ENCODE measurements at places on chromosomes 7 and 10.

GRCh38 chr10:44974082-44974627 lies 4.5 kb downstream of the DEPP1 start:
- ATAC-seq, result no peak

DNA sequence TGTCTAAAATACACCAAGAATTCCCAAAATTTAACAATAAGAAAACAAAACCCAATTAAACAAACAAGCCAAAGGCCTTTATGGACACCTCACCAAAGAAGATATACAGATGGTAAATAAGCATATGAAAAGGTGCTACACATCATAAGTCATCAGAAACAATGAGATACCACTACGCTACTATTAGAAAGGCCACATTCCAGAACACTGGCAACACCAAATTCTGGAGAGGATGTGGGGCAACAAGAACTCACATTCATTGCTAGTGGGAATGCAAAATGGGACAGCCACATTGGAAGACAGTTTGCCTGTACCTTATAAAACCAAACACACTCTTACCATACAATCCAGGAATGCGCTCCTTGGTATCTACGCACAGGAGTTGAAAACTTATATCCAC lies 291.4 kb downstream of the TNS3 start:
- no peak for ATAC-seq

GRCh38 chr7:80945976-80946375 lies 27.1 kb upstream of the SEMA3C start:
- no peak for ATAC-seq

DNA sequence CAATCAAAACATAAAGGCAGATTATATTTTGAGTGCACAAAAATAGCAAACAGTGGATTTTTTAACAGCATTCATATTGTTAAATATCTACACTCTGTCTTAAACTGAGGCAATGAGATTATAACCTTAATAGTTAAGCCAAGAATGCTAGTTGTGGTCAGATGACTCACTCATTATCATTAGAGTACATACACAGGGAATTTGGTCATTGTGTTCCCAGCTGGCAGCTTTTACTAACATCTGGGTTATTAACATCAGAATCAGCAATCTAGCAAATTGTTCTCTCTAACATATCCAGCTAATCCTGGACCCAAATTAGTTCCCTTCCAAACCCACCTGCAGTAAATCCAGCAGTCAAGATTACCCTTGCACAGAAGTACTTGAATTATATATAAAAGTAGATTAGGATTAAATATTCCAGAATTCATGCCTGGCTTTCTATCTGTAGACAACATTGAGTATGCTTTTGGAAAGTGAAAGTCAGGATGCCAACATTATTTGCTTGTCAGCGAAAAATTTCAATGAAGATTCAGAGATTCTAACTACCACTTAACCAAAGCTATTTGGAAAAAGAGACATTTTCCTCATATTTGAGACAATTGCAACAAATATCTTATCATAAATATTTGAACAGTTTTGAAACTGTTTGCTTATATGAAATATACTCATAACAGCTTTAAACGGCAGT lies 1035.6 kb upstream of the PHF14 start:
- no peak for ATAC-seq

- no peak for ATAC-seq
Measured at GRCh38 chr10:84521013-84521412, 192.6 kb downstream of the CCSER2 start.

DNA sequence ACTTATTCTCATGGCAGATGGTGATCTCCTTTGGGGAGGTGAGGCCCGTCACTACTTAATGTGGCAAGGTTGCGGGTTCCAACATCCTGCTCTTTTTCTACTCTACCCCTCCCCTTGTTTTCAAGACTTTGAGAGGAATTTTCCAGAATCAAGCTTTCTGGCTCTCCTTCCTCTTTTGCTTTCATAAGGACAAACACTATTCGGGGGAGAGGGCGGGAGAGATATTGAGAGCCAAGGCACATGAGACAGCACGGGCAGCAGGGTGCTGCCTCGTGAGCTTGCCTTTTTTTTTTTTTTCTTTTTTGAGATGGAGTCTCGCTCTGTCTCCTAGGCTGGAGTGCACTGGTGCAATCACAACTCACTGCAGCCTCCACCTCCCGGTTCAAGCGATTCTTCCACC lies 6.9 kb upstream of the PFKFB3 start:
- no peak for ATAC-seq

DNA sequence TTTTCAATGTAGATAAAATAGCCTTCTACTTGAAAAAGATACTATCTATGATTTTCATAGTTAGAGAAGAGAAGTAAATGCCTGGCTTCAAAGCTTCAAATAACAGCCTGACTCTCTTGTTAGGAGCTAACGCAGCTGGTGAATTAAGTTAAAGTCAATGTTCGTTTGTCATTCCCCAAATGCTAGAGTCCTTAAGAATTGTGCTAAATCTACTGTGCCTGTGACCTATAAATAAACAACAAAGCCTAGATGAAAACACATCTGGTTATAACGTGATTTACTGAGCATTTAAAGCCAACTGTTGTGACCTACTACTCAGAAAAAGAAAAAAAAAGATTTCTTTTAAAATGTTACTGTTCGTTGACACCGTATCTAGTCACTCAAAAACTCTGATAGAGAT lies 134.7 kb downstream of the POLR1F start:
- ATAC-seq, result no peak

GRCh38 chr7:19327018-19327417 lies 181.8 kb upstream of the FERD3L start:
- ATAC-seq, result no peak

DNA sequence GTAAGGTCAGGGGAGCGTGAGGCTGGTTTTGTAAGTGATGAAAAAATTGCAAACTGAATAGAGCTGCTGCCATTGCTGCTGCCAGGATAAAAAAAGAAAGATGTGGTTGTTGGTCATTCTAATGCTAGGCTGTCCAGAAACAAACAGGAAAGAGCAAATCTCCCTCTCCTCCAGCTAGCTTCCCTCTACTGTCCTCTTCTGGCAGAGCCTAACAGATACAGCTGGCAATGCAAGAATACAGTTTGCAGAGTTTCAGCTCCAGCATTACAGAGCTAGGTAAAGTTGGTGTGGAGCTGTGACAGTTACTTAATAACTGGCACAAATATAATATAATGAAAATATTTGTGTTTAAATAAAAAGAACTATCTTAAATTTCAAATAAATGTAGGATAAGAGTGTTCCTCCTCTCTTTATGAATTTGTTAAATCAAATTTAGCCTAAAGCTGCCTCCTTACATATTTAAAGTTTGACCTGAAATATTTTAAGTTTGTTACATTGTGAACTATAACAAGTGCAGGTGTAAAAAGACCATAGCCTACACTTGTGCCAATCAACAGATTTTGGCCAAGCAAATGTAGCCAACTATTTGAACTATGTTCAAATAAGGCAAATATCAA lies 407.7 kb downstream of the SH2D4B start:
- no peak for ATAC-seq

- ATAC-seq, result no peak
Measured at GRCh38 chr7:155570171-155570958, 24.0 kb upstream of the CNPY1 start.

DNA sequence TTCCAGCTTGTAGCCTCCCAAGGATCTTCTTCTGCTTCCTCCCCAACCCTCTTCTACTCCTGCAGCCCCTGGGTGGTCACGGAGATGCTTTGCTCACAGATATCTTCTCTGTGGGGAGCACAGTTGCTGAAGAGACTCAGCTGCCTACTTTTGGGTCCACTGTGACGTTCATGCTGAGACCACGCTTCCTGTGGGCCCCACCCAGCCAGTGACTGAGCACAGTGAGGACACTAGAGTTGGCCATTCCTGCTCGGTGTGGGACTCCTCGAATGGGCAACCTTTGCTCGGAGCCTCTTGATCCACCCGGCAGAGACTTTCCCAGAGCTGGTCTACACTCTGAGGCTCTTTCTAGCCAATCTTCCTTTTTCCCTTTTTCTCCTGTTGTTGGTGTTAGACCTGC lies 73.9 kb downstream of the ADRA2A start:
- no peak for ATAC-seq

DNA sequence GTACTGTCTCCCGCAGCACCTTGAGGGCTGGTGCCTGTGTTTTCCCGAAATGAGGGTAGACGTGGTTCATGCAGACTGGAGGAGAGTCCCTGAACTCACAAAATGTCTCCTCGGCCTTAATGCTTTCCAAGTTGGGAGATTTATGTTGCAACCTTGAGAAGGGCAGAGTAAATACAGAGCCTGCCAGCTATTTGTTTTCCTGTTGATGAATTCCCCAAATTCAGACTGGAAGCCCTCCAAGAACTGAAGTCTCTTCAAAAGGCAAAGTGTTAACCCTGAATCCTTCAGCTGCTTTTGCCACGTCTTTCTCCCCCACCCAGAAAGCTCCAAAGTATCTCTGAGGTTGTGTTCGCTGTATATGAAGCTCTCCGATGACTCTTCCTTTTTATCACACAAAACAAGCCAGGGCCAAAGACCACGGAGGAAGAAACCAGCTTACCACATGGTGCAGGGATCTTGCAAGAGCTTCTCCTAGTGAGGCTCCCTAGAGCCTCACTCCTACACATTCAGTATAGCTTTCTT lies 254.7 kb upstream of the NFE2L3 start:
- no peak for ATAC-seq

- no peak for ATAC-seq
Measured at GRCh38 chr10:55653531-55653930, 707.5 kb downstream of the ZWINT start.

DNA sequence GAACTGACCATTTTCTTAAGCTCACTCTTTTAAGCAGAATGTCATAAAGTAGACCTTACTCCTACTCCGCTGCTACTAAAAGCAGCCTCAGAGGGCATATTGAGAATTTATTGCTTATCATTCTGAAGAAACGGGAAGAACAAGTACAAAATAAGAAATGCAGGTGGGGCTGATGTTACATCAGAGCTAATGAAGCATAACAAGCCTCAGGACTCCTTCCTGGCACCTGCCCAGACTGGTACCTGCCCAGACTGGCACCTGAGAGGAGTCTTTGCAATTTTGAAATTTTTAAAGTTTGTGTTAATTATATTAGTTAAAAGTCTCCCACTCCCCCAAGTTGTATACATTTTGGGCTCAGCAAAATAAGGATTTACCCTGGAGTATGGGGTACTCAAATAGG lies 162.4 kb downstream of the SEMA3E start:
- no peak for ATAC-seq

- no peak for ATAC-seq
Measured at GRCh38 chr7:21996641-21997040, 50.9 kb upstream of the CDCA7L start.

DNA sequence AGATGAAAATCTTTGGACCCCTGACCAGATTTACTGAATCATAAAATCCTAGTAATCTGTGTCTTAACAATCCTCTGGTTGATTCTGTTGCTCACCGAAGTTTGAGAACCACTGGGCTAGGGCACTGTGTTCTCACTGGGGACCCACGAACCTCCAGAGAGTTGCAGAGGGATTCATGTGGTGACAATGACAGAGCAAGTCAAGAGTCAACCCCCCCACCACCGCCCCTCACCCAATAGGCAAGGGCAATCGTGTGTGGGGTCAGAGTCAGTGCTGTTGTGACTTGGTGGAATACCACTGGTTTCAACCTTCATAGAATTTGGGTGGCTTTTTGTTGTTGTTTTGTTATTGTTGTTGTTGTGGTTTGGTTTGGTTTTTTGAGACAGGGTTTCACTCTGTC lies 23.5 kb upstream of the NRP1 start:
- ATAC-seq, result no peak

DNA sequence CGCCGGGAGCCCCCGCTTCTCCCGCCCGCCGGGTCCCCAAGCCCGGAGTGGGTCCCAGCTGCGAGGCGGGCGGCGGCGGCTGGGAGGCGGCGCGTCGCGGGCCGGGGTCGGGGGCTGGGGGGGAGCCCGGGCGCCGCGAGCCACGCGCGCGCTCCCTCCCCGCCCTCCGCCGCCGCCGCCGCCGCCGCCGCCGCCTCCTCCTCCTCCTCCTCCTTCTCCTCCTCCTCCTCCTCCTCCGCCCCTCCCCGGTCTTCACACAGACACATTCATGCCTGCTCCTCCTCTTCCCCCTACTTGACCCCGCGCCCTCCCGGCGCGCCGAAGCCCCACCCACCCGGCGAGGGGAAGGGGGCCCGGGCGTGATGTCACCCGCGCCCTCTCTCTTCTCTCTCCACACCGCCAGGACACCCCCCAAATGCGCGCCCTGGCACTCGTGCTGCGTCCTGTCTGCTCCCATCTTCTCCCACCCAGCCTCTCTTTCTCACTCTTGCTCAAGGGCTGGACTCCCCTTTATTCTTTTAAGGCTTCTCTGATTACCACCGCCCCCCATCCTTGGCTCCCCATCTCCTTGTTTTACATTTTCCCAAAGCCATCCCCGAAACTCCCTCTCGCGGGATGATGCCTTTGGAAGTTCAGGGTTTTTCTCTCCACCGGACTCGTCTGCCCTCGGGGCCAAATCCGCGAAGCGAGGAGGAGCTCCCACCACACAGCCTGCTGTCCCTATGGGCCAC lies 967 bp upstream of the GLI3 start:
- ATAC-seq, result no peak

All from activated CD4-positive, CD25-positive, alpha-beta regulatory T cell treated with anti-CD3 and anti-CD28 coated beads, Interleukin-2, amount 50 U/mL, for 24 hours (primary cell).